ENCODE measurements at places on chromosomes 6 and 20.

DNA sequence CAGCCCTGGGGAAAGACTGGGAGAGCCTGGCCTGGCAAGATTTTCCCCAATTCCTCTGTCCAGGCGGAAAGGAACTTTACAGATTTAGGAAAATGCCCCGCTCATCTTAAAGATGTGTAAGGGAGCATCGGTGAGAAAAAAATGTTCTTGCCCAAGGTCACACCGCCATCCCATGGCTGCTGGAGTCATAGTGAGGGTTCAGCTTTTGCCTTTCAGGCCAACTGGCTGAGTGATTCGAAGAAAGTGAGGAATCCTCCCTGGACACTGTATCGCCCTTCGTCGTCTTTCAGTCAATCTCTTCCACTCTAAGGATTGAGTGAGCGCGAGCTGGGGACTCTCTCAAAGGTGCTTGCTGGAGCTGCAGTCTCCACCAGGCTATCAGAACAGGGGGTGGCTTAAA lies 1.4 kb downstream of the WFDC2 start:
- no peak for DNase-seq

- no peak for DNase-seq
Measured at GRCh38 chr20:22338140-22338708, 246.1 kb downstream of the FOXA2 start.

DNA sequence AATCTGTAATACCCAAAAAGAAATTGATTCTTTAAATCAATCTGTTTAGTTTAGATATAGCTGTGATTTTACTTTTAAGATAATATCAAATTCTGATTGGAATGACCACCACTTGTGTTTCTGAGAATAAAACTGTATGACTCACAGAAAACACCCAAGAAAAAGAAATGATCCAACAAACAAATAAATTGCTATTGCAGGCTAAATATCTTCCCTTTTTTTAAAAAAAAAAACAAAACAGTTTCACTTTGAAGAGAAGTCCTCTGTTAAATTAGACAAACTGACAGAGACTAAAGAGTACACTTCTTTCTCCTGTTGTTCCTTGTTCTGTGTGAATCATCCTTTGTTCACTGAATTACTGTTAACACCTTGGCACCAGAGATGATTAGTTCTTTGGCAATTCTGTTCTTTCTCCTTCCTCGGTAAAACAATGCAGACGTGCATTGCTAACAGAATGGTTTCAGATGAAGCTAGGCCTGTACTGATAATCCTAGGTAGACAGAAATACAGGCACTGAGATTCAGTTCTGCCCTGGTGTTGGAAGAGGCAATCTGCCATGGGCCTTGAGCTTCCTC lies 895.2 kb upstream of the CITED2 start:
- no peak for DNase-seq

DNA sequence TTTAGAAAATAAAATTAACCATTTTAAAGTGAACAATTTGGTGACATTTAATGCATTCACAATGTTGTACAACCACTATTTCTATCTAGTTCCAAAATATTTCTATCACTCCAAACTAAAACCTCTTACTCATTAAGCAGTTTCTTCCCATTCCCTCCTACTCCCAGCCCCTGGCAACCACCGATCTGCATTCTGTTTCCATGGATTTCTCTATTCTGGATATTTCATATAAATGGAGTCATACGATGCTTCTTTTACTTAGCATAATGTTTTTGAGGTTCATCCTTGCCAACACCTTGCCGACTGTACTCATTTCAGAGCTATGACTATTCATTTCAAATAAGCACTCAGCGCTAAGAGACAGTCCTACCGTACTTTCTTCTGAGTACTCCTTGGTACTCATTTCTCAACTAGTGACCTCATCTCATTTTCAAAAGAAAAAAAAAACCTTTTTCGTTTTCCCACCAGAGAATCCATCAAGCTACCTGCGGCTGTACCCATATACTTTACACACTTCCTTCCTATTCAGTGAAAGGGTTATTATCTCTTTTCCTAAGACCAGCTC lies 259.2 kb downstream of the UTRN start:
- DNase-seq = no peak

DNA sequence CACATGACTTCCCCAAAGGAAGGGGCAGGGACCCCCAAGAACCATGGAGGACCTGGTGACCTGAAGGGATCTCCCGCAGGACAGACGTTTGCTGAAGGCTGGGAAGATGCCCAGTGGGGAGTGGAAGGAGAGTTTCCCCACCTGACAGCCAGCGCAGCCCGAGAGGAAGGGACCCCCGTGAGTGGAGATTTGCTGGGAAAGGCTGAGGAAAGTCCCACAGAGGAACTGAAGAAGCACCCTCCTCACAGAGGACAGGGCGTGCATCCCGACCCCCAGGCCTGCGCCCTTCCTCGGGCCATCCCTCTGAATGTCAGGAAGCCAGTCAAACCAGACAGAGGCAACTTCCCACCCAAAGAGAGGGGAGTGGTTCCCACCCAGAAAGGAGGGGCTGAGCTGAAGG lies 29.6 kb upstream of the AAR2 start:
- no peak for DNase-seq

DNA sequence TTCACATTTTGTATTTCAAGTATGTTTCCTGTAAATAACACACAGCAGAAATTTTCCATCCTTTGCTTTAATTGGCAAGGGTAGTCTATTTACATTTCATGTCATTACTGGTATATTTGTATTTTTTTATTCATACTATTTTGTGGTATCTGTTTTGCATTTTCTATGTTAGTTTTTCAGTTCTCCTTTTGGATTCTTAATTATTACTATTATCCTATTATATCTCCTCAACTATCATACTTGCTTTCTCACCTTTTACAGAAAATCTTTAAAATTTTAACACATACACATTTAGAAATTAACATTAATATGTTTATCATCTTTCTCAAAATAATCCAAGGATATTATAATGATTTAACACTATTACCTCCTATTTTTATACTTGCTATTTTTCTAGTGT lies 918.3 kb upstream of the MAP3K7 start:
- no peak for DNase-seq

GRCh38 chr20:1272368-1273100 lies 6.4 kb downstream of the SNPH start:
- no peak for DNase-seq

DNA sequence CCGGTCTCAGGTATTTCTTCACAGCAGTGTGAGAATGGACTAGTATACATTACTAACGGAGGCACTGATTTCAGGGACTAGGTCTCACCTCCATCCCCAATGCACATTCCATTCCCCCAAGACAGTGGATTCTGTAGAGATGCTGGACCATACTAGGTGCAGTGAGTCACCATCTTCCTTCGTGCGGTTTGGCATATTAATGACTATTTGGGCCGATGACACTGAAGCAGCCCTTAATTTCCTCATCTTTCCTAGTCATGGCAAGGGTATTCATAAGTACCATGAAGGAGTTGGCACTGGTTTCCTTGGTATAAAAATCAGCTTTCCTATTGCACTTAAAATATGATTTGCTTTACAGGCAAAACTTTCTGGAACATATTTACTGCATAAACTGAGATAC lies 121.4 kb upstream of the TRAF3IP2 start:
- no peak for DNase-seq

DNA sequence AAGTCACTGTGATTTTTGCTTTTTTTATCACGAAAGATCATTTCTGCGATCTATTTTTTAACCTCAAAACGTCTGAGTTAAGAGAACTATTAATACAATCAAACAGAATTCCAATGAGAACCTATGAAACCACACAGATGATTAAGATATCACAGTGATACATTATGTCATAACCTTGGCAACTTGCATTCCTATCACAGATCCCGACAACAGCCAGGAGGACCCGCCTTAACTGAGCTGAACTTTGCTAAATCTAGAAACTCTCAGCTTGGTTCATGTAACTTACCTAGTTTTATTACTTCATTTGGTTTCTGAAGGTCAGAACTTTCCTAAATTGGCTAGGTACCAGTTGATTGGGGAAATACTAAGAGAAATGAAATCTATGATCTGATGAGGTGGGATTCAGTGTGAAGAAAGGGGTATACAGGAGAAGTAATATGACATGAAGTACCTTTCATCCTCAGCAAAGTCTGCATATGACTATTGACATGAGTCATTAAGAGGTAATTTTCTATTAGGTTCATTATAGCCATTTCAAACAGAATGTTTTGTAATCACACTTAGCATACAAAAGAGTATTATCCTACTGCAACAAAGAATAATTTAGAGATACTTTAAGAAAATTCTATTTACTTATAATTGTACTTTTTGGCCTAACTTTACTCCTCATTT lies 11.2 kb downstream of the LYRM4 start:
- DNase-seq = no peak

DNA sequence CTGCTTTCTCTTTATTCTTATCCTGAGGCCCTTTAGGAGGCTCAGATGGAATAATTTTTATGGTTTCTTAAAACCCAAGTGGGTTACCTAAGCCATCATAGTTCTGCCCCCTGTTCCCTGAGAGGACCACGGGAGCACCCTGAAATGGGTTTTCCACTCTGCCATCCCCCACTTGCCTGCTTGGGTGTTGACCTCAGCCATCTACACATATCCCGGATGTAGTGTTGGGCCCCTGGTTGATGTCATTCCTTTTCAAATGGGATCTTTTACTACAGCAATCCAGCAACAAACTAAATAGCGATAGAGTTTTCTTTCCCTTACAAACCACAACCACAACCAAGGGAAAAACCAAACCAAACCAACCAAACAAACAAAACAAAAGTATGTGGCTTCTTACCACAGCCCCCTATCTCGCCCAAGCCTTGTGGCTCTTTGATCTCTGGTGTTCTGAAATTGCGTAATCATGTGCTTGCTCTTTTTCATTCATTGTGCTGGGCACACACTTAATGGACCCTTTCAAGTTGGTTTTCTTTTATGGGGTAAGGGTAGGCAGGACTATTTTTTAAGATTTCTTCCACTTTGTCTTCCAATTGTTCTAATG lies 154.9 kb downstream of the ESR1 start:
- no peak for DNase-seq

DNA sequence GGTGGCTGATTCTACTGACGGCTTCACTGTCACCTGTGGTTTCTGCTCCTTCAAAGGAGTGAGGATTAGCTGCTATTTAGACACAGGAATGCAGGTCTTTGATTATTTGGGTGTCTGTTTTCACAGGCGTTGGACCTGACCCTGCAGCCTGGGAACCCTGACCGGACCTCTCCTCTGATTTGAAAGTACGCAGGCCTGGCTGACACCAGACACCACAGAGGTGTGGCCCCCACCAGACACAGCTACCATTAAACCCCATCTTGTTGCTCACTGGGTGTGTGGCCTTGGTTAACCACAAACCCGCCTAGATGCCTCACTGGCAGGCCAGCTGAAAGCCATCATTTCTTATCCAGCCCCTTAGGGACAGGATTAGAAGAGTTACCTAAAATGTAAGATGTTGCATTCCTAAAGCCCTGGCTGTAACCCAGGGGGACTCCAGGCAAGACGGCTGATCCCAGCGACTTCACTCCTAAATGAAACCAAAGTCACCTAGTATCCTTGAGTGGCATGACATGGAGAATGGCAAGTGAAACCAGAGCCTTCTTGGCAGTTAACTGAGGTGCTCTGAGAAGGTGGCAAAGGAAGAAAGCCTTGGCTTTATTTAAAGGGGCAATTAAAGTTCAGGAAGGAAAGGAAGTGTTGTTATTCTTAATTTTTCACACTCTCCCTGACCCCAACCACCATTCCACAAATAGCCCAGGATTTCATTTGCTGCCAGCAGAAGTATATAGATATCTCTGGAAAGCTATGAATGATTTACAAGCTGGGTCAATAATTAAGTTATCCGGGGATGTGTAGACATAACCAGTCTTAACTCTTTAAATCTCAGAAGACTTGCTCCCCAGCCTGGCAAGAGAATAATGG lies 169.9 kb downstream of the QRSL1 start:
- no peak for DNase-seq

DNA sequence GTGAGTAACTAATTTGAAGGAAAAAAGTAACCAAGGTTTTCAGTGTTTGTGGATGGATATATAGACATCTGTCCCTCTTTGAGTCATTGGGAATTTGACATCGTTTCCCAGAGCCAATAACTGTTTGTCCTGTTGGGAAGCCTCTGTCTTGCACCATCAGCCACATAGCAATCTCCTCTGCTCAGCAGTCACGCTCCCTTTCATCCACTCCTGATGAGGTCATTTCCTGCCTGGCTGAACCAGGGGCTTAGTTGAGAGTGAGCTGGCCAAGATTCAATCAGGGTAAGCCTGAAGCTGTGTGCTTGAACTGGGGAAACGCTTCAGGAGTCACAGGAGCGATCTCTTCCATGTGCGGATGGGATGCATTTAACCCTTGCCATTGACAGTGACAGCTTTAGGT lies 121.5 kb upstream of the FOXQ1 start:
- no peak for DNase-seq

DNA sequence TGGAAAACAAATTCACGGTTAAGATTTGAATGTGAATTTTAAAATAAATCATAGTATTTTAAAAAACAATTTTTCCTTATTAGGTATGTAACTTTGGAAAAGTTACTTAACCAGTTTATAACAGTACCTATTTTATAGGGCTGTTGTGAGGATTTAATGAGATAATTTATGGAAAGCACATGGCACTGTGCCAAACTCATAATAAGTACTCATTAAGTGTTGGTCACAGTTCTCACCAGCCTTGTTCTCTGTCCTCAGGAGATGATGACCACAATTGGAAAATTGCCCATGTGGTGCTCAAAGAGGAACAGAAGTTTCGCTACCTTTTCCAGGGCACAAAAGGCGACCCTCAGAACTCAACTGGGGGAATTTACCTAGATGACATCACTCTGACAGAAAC lies 39.6 kb downstream of the MEP1A start:
- DNase-seq = no peak

GRCh38 chr20:58906894-58907293 lies 54.4 kb downstream of the GNAS start:
- DNase-seq = no peak

DNA sequence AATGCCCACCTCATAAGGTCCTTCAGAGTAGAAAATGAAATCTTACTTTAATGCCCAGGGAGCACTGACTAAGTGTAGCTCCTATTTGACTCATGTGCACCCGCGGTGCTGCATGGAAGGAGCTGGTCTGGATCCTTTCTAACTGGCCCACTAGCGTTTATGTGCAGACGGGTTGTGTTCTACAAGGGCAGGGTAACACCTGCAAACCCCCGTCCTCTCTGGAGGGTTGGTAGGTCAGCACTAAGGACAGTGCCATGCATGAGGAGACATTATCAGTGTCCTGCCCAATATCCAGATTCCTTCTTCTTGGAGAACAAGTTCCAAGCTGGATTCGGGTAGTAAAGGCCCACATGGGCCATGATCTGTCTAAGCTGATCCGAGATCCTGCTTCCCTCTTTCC lies 140.3 kb downstream of the ANKRD60 start:
- no peak for DNase-seq

DNA sequence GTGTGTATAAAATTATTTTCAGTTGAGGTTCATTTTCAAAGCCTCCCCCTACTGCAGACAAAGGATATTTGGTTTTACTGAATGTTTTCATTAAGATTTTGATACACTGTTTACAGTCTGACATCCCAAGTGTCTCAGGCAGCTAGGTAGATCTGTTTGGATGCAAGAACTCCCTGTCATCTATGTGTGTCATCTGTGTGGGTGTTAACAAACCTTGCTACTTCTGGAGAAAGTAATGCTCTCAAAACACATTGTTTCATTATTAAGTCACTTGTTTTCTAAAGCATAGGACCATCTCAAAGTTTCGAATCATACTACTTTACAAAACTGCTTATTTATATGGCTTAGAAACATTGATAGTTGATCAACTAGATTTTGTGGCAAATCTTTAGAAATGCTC lies 114.5 kb upstream of the TMEM170B start:
- DNase-seq = no peak

- no peak for DNase-seq
Measured at GRCh38 chr20:37285664-37286374, 3.6 kb upstream of the MANBAL start.

Measured in stimulated activated CD4-positive, alpha-beta T cell treated with anti-CD3 and anti-CD28 coated beads, Interleukin-2, amount 100 ng/mL, for 4 hours (primary cell).